ENCODE measurements at places on chromosomes 5 and 9.

- DNase-seq = no peak
Measured at GRCh38 chr5:93189707-93190120, 391.3 kb downstream of the NR2F1-AS1 start.

GRCh38 chr9:117887383-117887782, 183.2 kb downstream of the TLR4 start:
- DNase-seq = no peak

DNA sequence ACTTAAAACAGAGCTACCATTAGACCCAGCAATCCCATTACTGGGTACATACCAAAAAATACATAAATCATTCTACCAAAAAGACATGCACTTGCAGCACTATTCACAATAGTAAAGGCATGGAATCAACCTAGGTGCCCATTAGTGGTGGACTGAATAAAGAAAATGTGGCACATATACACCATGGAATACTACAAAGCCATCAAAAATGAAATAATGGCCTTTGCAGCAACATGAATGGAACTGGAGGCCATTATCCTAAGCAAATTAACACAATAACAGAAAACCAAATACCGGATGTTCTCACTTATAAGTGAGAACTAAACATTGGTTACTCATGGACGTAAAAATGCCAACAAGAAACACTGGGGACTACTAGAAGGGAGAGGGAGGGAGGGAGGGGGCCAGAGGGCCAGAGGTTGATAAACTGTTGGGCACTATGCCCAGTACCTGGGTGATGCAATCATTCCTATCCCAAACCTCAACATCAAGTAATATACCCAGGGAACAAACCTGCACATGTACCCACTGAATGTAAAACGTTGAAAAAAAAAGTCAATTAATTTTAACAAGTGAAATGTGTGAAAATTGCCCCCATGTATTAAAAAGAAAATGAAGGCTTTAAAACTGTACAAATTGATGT, 24.5 kb upstream of the GPR150 start:
- DNase-seq = no peak

- DNase-seq = no peak
Measured at GRCh38 chr5:43997647-43998272, 391.5 kb downstream of the FGF10 start.

GRCh38 chr5:173802670-173803165, 85.4 kb upstream of the CPEB4 start:
- DNase-seq = no peak

DNA sequence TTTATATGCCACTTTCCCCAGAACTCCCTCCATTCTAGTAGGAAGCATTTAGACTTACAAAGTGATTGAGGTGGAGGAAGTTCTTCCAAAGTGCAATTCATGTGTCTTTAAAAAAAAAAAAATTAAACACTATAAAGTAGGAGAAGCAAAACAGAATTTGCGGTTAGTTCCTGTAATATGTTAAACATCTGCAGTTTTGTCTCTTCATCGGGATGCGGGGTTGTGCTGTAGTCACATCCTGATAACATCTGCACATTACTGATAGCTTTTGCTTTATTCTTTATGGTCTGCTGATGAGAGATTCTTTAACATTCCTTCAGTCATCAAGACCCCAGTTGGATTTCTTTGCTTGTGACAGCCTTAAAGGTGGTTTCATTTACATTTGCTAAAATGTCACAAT, 694.3 kb downstream of the NR2F1-AS1 start:
- DNase-seq = no peak

- no peak for DNase-seq
Measured at GRCh38 chr5:4020400-4020799, 424.8 kb downstream of the IRX1 start.

DNA sequence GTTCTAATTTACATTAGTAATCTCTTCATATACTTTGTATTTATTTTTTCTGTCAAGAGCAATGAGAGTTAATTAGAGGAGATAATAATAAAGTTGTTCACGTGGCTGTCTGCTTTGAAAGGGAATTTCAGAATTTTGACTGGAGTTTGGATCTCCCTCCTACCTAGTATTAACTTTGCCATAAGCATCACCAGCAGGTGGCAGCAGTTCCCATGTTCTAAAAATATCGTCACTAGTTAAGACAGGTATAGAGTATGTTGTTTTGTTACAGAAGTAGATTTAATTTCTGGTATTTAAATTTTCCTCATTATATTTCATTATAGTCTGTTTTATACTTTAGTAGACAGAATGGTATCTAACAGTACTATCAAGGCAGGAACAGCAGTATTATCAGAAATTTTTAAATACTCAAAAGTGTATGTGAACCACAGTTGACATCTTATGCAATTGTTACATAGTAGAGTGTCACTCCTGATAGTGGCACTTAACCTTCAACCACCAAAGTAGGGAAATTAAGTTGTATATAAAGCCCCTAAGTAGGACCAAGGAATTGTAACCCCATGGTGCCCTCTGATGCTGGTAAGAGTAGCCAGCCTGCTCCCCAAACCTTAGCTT, 20.4 kb downstream of the GNPDA1 start:
- peak; percentile 65 for DNase-seq

DNA sequence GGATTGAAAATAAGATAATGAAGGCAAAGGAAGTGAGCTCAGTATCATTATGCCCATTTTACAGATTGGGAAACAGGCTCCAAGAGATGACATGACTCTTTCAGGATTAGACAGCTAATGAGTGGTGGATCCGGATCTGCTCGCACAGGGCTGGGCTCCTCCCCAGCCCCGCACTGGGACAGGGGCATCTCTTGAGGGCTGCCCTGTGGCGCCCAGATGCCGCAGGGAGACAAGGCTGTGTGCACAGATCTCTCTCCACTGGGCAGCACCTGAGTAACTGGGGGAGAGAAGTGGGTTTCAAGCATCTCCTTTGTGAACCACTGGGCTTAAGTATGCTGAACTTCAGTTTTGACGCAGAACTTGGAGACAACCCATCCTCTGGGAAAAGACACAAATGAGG, 43.9 kb downstream of the ADAMTS2 start:
- no peak for DNase-seq

- no peak for DNase-seq
Measured at GRCh38 chr5:104186100-104186499, 623.5 kb upstream of the NUDT12 start.

DNA sequence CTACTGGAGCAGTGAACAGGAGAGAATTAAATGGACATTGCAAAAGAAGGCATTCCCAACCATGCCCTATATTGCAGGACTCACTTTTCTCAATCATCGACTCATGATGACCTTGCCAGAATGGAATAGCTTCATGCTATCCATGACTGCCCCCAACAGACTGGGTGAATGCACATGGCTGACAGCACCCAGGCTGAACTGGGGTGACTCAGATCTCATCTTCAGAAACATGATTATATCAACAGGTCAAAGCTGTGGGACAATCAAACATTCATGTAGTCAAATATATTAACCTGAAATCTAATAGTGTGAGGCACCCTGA, 34.7 kb upstream of the MIER3 start:
- DNase-seq = no peak

- DNase-seq = no peak
Measured at GRCh38 chr5:110963495-110963894, 108.0 kb upstream of the TSLP start.

DNA sequence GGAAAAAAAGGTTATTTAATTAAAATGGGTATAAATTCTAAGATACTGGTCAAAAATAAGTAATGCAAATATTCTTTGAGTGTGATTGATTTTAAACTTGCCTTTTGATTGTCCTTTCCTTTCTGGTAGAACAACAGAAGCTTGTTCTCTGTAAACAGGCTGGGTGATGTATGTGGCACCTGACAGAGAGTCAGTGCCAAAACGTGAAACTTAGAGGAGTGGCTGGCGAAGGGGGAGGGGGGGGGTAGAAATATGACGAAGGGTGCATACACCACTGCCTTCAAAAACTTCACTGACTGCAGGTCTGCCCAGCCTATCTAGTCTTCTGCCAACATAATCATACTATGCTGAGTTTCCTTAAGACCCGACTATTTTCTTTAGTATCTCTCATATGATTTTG, 629.8 kb upstream of the SEMA6A start:
- DNase-seq = no peak

DNA sequence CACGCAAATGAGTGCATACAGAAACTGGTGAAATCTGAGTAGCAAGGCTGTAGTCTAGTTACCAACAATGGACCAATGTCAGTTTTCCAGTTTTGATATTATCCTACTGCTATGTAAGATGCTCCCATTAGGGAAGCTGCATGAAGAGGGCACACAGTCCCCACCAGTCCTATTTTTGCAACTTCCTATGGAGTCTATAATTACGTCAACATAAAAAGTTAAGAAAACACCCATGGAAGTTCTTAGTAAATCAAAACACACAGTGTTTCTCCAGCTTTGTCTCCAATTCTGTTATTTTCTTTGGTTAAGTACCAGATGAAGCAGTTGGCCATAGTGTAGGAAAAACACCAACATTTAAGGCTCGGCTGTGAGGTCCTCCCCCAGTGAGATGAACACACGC, 58.7 kb downstream of the FAT2 start:
- no peak for DNase-seq

DNA sequence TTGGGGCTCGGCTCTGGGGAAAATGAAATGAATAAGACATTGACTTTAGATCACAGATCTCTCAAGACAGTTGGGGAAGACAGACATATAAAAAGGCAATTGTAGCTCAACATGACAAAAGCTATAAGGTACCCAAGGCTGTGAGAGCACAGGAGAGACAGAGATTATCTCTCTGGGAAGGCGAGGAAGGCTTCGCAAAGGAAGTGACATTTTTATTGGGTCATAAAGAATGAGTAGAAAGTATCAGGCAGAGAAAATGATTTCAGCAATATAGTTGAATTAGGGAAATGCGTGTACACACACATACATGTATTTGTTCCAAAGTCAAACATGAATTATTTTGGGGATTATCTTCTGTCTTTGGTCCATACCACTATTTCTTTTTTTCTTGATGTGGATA, 381.8 kb upstream of the ADAMTSL1 start:
- DNase-seq = no peak

DNA sequence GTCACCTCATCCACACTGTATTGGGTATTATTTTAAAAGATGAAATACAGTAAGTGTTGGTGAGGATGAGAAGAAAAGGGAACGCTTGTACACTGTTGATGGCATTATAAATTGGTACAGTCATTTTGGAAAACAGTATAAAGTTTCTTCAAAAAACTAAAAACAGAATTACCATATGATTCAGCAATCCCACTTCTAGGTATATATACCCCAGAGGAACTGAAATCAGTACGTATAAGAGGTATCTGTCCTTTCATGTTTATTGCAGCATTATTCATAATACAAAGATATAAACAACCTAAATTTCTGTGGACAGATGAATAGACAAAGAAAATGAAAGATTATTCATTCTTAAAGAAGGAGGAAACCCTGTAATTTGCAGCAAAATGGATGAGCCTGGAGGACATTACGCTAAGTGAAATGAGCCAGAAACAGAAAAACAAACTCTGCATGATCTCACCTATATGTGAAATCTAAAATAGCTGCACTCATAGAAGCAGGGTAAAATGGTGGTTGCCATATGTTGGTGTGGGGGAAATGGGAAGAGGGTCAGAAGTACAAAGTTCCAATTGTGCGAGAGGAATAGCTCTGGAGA, 191.6 kb downstream of the TRIM36 start:
- no peak for DNase-seq

- DNase-seq = no peak
Measured at GRCh38 chr9:27053369-27054022, 48.0 kb upstream of the LRRC19 start.

- DNase-seq = no peak
Measured at GRCh38 chr5:34699155-34700077, 43.3 kb downstream of the RAI14 start.
